SK-N-MC (cell line): ENCODE measurements at places on chromosomes 4 and X.

DNA sequence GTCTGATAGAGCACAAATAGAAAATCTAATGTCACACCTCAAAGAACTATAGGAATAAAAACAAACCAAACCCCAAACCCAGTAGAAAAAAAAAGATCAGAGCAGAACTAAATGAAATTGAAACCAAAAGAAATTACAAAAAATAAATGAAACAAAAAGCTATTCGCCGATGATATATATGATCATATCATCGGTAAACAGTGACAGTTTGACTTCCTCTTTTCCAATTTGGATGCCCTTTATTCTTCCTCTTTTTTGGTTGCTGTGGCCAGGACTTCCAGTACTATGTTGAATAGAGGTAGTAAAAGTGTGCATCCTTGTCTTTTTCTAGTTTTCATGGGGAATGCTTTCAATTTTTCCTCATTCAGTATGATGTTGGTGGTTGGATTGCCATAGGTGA is 215.3 kb upstream of the AR start:
- no peak for DNase-seq

DNA sequence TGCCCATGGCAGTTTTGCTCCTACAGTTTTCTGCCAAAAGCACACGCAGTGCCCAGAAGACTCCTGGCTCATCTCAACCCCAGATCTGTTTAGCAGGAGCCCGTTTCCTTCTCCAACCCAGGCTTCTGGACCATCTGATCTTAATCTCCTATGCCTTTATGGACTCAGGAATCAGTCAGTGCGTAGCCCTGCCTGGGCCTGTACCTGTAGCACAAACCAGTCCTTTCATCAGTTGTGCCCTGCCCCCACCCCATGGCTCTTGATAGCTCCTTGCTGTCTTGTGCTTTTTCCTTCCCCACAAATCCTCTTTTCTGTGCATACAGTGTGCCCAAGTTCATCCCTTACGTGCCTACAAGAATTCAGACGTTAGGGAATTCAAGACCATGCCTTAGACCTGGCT is 1.5 kb downstream of the ZNF718 start:
- no peak for DNase-seq

DNA sequence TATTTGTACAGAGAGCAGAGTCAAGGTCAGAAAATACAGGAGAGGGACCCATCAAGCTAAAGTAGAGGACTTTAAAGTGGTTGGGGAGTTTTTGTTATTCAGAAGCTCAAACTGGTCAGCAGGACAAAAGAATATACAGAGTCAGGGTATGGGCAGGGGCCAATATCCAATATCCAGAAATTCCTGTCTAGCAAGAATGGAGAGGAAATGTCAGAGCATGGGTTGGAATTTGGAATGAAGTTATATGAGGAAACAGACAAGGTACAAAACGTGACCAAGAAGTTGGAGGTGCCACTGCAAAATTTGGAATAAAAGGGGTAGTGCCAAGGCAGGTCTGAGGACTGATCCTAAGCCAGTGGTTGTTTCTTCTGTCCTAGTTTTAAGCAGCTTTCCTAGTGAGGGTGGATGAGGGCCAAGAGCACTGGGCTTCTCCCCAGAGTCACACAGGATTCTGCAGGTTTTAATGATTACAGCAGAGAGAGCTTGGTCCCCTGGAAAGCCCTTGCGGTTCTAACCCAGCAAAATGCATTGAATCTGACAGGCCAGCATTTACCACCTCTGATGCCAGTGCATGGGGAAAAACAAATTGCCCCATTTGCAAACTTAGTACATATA is 304.7 kb upstream of the FTHL17 start:
- DNase-seq: no peak

- DNase-seq: no peak
Measured at GRCh38 chr4:127049526-127049925, 583.2 kb upstream of the INTU start.

DNA sequence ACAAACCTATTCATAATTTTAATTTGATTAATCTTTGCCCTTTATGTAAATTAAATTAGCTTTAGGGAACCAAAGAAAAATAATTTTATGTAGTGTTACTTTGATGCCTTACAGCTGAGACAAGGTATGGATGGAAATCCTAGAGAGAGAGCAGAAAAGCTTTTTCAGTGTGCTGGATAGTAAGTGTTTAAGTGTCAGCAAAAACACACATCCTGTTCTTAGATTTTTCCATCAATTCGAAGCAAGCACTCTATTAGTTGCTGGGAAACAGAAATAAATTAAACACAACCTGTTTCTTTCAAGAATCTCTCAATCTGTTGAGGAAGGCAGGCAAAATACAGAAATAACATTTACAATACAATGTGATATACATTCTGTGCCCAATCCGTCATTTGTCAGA is 327.8 kb downstream of the GALNTL6 start:
- DNase-seq: no peak

DNA sequence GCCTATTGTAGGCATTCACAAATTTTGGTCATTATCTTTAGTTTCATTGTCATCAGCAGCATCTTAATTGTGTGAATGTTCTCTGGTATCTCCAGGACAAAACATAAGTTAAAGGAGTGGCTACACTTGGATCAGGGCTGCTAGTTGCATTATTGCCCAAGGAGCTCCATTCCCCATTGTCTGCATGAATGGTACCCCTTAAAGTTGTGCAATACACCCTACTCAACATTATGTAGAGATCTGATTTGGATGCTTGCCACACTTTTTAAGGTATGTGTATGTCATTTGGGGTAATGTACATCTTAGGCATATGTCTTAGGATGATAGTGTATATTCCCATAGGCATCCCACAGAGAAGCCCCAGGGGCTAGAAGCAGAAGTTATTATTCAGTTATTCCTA is 2.9 kb downstream of the GRXCR1 start:
- no peak for DNase-seq

GRCh38 chr4:137200322-137200721 is 332.0 kb downstream of the PCDH18 start:
- peak; percentile 65 for DNase-seq

- DNase-seq: no peak
Measured at GRCh38 chrX:135931644-135932487, 38.4 kb downstream of the SAGE1 start.

GRCh38 chrX:48676893-48677270 is 6.7 kb upstream of the WAS start:
- DNase-seq: no peak

GRCh38 chr4:84792366-84793301 is 173.9 kb downstream of the WDFY3 start:
- peak; percentile 62 for DNase-seq

DNA sequence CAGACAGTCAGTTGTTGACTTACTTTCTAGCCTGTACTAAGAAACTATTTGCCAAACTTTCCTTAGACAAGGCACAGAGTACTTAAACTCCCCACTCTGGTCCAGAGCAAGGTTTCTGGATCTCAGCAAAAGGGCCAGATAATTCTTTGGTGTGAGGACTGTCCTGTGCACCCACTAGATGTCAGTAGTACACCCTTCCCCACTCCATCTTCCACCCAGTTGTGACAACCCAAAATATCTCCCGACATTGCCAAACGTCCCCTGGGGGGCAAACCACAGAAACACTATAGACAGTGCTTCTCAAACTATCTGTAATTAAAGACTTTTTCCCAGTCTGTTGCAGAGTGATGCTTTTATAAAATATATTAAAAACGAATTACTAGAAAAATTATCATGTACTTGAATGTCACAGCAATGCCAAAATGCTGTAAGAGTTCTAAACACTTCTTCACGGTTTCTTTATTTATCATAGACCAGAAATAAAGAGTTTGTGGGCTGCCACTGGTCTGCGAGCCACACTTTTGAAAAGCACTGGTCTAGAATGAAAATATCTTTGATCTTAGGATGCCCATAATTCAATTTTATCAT is 203.5 kb downstream of the PRDM5 start:
- DNase-seq: no peak

GRCh38 chr4:10629394-10629793 is 55.2 kb downstream of the CLNK start:
- DNase-seq: no peak

- DNase-seq: no peak
Measured at GRCh38 chrX:71285929-71286328, 2.5 kb downstream of the NONO start.

DNA sequence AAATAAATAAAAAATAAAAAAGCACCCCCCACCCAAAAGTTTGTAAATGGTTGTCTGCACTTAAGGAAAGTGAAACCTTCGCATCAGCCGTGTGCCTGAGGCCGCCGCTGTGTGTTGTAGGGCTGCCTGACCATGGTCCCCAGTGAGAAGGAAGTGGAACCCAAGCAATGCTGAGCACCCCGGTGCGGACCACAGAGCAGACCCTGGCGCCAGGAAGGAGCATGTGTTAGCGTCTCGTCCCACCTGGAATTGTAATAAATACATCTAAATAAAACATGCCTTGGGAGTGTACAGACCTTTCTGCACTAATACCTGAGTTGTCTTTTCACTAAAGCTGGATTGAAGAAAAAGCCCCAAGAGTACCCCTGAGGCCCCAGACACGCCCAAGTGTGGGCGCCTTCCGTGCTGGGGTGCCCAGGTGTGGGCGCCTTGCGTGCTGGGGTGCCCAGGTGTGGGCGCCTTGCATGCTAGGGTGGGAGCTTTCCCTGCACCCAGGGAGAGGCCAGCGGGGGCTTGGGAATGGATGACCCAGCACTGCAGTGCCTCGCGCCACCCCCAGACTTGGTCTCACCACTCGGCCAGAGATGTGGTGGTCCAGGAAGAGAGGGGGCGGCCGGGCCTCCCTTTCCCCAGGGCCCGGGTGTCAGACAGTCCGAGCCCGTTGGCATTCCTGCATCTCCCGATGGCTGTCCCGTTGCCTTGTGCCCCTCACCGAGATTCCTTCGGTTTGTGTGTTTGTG is 33.7 kb downstream of the HTT-AS start:
- DNase-seq: no peak

DNA sequence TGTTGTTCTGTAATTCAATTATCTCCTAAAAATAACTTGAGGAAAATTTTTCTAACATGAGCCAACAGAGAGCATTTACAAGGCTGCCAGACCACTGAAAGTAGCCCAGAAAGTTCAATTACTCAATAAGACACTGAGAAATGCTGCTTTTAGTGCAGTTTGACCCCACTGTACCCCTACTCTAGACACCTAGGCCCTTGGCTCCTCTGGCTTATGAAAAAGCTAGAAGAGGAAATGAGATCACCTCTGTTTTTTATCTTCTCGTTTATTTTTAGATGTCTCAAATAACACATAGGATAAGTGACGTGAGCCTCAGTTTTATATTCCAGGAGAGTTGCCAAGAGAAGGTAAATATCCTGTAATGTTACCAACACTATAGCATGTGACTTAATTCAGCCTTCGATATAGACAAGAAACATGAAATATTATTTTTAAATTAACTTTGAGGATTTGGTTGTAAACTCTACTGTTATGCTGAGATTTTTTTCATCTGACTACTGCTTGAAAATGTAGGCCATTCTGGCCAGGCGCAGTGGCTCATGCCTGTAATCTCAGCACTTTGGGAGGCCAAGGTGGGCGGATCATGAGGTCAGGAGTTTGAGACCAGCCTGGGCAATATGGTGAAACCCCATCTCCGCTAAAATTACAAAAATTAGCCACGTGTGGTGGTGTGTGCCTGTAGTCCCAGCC is 24.4 kb downstream of the TNIP3 start:
- no peak for DNase-seq

DNA sequence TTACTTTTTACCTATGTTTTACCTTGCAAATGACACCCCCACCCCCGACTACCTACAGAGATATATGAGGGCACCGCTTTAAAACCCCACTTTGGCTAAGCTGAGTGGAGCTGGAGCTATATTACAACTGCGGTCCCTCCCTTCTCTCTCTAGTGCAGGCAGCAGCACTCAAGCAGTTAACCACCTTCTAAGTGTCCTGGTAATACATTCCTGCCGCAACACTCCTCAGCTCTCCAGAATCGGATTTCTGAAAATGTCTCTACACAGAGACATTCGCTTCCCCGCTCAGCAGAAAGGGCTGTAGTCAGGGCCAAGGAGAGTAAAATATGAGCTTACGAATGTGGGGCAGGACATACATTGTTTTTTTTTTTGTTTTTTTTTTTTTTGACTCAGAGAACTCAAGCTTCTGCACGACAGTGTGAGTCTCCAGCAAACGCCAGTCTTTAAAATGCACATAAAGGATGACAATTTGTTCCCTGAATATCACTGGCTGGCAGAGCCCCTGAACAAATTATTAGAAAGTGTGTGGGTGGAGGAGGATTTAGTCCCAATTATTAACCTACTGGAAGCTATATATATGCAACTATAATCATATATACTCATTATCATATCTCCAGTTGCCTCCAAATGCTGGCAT is 287.0 kb upstream of the TET2 start:
- no peak for DNase-seq
